ENCODE measurements at places on chromosomes 5 and 9. TPM values are rescaled to one million over a fixed set of nuclear protein-coding genes. Genes with fewer than 3 reads are reported as not detected.

The WNK2 gene
- total RNA-seq = 7.7 TPM

The GFI1B gene
- not detected for total RNA-seq

The IL9 gene
- not detected for total RNA-seq

The CTNND2 gene
- total RNA-seq = not detected

The SLC25A48 gene
- total RNA-seq = 0.15 TPM

The IL3 gene
- not detected for total RNA-seq

The FBP2 gene
- total RNA-seq = not detected

The GABBR2 gene
- 0.08 TPM for total RNA-seq

The OR13J1 gene
- total RNA-seq = not detected

The TCF7 gene
- total RNA-seq = 16.9 TPM

The INPP5E gene
- 21.0 TPM for total RNA-seq

The EIF4E1B gene
- not detected for total RNA-seq

The UBE2QL1 gene
- total RNA-seq = 0.15 TPM

The PCDHGB6 gene
- 0.09 TPM for total RNA-seq

Data from A549 treated with RU486 at 1 μM for 4 hours (cell line).